Cardiac muscle cell (in vitro differentiated cells and primary cell): ENCODE measurements at places on chromosomes 11 and 22. TPM values are rescaled to one million over a fixed set of nuclear protein-coding genes. Genes with fewer than 3 reads are reported as not detected.

The API5 gene
- 68.3 and 76.6 TPM in 2 replicates for total RNA-seq

DNA sequence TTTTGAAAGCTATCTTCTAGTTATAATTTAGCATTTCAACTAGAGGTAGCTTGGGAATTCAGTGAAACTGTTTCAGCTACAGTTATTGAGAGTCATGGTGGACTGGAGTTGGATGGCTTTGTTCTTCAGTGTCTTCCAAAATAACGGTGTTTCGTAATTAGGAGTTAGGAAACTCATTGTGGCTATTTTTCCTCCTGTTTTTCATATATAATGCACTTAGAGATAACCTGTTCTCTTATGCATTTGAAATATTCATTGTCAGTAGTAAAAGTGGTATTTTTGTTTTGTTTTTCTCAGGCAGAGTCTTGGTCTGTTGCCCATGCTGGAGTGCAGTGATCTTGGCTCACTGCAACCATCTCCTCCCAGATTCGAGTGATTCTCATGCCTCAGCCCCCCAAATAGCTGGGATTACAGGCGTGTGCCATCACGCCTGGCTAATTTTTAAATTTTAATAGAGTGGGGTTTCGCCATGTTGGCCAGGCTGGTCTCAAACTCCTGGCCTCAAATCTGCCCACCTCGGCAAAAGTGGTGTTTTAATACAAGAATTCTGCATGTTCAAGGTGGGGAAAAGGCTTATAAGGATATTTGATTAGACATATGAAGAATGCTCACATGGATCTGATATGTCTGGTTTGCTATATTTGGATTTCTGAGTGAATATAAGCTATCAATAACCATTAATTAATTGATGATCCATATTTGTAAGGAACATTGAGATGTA is 12.7 kb downstream of the PDHX start:
- DNase-seq: no peak

The NXPE1 gene
- total RNA-seq: not detected in 2 replicates

GRCh38 chr22:47196881-47197772 is 434.7 kb downstream of the TBC1D22A start:
- DNase-seq: no peak

The MAP6 gene
- total RNA-seq: 2.9 and 3.8 TPM in 2 replicates
